Activated T-cell treated with anti-CD3 and anti-CD28 coated beads, Interleukin-2, amount 50 U/mL, for 4 hours (primary cell): ENCODE measurements at places on chromosomes 13 and 19. TPM values are rescaled to one million over a fixed set of nuclear protein-coding genes. Genes with fewer than 3 reads are reported as not detected.

KCNJ14 gene
- 3.3 TPM for total RNA-seq

KIR2DL3 gene
- not detected for total RNA-seq

ZNF579 gene
- 12.2 TPM for total RNA-seq

RNF113B gene
- total RNA-seq, result not detected

SIGLEC8 gene
- total RNA-seq, result not detected

PSG6 gene
- total RNA-seq, result not detected

KLK13 gene
- not detected for total RNA-seq

SIGLEC10 gene
- total RNA-seq, result 0.63 TPM

RCBTB2 gene
- 1.3 TPM for total RNA-seq

CD209 gene
- total RNA-seq, result not detected

CYP2S1 gene
- 0.24 TPM for total RNA-seq

DIRAS1 gene
- 0.20 TPM for total RNA-seq

KIR3DL1 gene
- 0.14 TPM for total RNA-seq

TGFBR3L gene
- total RNA-seq, result 2.4 TPM

DAND5 gene
- total RNA-seq, result not detected

NCR1 gene
- total RNA-seq, result 0.65 TPM

GAPDHS gene
- total RNA-seq, result not detected

ERICH6B gene
- not detected for total RNA-seq

ZNF580 gene
- total RNA-seq, result 31.5 TPM

ARHGEF7 gene
- total RNA-seq, result 49.6 TPM

NEK3 gene
- total RNA-seq, result 7.5 TPM

PRX gene
- 0.79 TPM for total RNA-seq

DCLK1 gene
- not detected for total RNA-seq

UBE2L5 gene
- total RNA-seq, result not detected

ZNF665 gene
- total RNA-seq, result 0.66 TPM

ZNF266 gene
- 17.9 TPM for total RNA-seq

FAM216B gene
- not detected for total RNA-seq

CACNG8 gene
- not detected for total RNA-seq

OR7G3 gene
- not detected for total RNA-seq

MEIOSIN gene
- not detected for total RNA-seq

MAMSTR gene
- 0.33 TPM for total RNA-seq

RXFP2 gene
- total RNA-seq, result not detected

FCER2 gene
- 52.7 TPM for total RNA-seq

OR4F17 gene
- total RNA-seq, result not detected

TBXA2R gene
- total RNA-seq, result 0.49 TPM
